ENCODE measurements at places on chromosomes 7 and 10.

DNA sequence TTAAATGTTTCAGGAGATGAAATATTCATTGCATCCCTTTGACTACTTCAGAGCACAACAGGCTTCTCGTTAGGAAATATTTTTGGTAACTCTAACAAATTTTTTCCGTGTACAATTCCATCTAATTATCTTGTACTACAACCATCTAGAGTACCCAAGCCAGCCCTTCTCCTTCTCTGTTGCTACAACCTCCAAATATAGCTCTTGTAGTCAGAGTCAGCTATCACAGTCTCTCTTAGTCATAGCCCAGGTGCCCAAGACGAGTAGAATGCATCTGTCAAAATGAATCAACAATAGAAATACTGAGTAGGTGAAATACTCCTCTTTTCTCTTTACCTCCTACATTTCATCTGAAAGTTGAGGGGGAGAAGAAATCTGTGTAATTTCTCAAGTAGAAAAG lies 74.0 kb downstream of the INHBA start:
- no peak for DNase-seq

DNA sequence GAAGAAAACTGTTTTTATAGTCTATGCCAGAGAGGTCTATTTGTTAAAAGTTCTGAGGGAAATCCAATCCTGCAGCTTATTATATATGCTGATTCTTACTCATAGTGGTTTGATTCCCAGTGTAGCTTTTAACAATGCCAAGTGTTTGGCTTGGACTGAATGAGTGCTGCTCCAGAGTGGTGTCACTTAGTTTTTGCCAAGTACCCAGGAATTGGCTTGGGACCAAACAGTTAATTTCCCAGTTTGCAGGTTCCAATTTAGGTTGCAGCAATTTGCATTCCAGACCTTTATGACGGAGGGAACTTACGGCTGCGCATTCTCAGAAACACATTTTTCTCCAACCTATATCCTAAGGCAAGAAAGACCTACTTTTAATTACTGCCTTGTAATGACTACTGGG lies 32.4 kb downstream of the NSUN6 start:
- no peak for DNase-seq

DNA sequence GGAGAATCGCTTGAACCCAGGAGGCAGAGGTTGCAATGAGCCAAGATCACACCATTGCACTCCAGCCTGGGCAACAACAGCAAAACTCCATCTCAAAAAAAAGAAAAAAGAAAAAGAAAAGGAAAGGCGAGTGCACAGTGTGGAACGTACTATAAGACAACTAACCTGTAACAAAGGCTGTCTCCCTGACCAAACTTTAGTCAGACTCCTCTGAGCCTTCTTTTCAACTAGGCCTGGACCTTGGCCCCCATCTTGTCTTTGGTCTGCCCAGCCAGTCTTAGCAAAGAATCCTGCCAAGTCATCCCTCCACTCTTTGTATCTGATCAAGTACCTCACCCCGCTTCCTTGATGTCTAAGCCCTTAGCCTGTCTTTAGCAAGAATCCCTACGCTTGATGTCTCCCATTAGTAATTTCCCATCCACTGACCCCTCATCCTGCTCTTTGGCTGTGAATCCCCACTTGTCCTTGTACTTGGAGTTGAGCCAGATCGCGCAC lies 68.9 kb upstream of the KDM7A start:
- DNase-seq, result no peak

DNA sequence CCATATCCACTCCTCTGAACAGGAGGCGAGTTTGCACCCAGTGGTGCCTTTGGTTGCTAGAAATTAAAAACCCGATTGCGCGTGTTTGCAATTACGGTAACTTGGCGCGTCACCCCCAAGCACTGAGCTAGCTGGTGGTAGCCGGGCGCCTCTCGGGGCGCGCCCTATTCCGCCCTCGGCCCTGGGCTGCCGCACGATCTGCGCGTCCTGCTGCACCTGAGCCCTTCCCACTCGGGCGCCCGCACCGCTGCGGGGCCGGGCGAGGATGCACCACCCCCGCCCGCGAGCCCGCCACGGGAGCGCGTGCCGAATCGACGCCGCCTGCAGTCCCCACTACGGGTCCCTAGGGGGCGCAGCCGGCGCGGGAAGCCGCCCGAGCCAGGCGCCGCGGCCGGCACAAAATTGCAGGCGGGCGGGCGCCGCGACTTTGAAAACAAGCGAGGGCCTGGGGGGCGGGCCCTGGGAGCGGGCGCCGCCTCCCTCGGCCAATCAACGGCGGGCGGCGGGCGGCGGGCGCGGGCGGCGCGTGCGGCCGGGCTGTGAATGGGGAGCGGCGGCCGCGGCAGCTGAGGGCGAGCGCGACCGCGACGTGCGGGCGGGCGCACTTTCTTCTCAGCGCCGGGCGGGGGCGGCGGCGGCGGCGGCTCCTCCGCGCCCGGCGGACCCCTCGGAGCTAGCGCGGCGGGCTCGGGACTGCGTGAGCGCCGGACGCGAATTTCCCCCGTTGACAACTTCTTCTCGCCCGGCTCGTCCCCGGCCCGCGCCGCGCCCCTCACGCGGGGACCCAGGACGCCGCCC lies at the start of gene SDK1:
TSS of gene SDK1 (plus strand) at position 602 of the 798 bp plus-strand sequence. CDS start 335 bp downstream, outside the sequence.
- DNase-seq, result peak; percentile 98

- DNase-seq, result no peak
Observed at GRCh38 chr10:34432589-34432988, 382.5 kb downstream of the PARD3 start.

- DNase-seq, result no peak
Observed at GRCh38 chr7:70189776-70190175, 591.5 kb downstream of the AUTS2 start.

DNA sequence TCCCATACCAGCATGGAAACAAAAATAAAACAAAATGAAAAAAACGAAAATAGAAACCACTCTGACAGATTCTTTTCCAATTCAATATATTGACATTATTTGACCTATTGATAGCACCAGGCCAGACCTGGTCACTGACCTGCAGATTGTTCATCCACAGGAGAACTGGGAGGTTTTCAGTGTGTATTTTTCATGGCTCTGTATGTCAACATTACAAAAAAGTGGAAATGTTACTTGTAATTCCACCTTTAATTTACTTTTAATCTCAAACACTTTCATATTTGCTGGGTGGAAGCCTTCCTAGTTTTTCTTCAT lies 2.9 kb downstream of the HKDC1 start:
- DNase-seq, result no peak

- no peak for DNase-seq
Observed at GRCh38 chr10:75335983-75336382, 65.6 kb downstream of the ZNF503 start.

GRCh38 chr7:85664341-85664740 lies 477.5 kb upstream of the SEMA3D start:
- no peak for DNase-seq

DNA sequence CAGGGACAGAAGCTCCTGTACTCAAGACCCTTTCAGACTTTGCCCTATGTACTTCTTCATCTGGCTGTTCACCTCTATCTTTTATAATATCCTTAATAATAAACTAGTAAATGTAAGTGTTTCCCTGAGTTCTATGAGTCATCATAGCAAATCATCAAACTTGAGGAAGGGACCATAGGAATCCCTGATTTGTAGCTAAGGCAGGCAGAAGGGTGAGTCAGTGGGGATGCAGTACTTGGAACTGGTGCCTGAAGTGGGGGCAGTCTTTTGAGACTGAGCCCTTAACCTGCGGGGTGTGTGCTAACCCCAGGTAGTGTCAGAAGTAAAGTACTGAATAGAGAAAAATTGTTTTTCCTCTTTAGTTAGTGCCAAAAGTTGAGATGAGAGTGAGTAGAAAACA lies 6.2 kb upstream of the TMEM243 start:
- no peak for DNase-seq

DNA sequence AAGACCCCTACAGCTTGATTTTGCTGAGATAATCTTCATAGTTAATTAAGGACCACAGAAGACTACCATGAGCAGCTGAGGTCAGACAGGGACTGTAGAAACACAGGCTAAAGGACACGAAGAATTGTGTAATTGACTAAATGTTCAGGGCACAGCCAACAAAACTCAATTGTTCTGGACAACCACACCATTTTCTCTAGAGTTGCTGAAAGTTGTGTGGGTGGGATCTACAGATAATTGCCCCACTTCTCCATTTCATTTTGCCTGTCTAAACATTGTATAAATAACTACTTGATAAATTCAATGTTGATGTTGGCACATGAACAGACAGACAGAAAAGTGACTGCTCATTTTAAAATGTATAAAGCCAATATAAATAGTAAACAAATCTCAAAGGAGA lies 39.0 kb upstream of the SLC16A12 start:
- DNase-seq, result no peak

GRCh38 chr7:87512906-87513305 lies 37.4 kb upstream of the ABCB4 start:
- no peak for DNase-seq

DNA sequence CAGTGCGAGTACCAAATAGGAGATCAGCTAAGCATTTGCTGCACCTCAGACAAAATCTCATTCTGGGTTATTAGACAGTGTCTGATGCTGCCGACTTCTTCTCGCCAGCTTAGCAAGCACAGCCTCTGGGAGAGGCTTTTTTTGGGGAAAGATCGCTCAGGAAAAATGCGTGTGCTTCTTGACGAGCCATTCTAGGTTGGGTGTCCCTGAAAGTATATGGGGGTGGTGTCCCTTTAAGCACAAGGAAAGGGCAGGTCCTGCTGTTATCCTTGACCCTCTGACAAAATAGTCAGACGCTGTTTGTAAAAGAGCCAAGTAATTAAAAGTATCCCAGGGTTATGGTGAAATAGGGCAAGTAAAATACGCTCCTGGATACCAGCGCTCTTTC lies 540.1 kb upstream of the FZD8 start:
- no peak for DNase-seq

DNA sequence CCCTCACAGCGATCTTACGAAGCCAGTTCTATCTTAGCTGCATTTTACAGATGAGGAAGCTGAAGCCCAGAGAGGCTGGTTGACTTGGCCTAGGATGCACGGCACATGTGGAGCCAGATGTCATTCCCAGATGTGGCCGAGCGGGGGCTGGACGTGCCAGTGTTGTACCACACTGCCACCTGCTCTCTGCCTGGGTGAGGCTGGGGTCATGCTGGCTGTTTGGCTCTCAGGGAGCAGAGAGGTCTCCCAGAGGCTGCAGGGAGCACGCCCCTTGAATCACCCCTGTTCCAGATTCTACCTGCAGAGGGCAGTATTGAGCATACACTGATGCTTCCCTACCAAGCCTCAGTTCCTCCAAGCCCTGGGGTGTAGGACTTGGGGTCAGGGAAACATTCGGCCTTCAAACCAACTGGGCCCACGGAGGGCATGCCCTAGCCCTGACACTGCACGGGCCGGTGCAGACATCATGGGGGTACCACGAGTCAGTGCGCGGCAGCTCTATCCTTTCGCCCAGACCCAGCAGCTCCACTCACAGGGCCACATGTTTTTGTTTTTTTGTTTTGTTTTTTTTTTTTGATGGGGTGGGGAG lies 3.8 kb upstream of the GTF2IRD1 start:
- DNase-seq, result peak; percentile 63

DNA sequence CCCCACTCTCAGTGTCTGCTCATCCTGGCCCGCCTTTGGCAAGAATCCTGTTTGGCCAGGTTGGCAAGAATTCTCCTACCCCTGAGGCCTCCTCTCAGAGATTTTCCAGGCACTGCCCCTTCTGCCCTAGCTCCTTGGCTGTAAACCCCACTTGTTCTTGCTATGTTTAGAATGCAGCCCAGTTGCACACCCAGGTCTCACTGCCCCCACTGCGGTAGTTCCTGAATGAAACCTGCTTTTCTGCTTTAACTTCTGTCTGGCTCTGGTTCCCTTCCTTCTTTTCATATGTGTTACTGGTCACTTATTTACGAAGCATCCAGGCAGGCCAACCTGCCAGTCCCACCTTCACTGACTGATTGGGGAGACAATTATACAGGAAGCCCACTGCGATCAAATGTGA lies 576.9 kb downstream of the GLRX3 start:
- DNase-seq, result no peak

DNA sequence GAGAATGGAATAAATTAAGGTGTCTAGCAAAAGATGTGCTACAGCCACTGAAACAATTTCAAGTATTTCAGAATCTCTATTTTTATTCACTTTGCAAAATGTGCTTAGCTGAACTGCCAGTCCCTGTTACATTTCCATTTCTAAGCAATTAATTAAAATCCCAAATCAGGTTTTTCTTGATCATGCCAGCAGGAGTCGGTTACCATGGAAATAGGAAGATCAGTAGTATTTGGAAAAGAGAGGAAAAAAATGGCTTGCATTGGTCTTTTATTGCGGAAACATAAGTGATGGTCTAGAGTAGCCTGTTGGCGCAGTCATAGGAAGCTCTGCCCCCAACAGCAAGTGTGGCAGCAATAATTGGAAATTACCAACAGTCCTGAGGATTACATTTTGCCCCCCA lies 867.1 kb downstream of the GATA3 start:
- no peak for DNase-seq

DNA sequence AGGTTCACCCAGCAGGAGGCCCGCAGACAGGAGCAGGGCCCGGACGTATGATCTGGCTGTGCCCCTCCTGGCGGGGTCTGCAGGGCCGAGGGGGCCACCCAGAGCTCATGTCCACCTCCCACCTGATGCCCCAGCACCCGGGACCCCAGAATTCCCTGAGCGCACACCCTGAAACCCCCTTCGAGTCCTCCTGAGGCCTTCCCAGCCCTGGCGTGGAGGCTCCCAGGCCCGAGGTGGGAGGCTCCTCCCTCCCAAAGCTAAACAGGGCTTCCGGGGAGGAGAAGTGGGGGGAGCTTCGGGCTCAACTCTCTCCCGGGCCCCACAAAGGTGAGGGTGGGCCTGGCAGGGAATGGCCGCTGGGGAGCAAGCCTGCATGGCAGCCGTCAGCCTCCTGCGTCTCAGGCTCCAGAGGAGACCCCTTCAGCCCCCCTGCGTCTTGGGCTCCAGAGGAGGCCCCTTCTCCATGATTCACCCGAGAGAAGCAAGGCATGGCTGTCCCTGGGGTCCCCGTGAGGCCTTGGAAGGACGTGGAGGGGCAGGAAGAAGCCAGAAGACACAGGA lies 30.2 kb downstream of the MICALL2 start:
- no peak for DNase-seq

- no peak for DNase-seq
Observed at GRCh38 chr10:123726836-123727235, 60.7 kb downstream of the GPR26 start.

GRCh38 chr7:29140873-29141468 lies 5.4 kb downstream of the CPVL start:
- no peak for DNase-seq

DNA sequence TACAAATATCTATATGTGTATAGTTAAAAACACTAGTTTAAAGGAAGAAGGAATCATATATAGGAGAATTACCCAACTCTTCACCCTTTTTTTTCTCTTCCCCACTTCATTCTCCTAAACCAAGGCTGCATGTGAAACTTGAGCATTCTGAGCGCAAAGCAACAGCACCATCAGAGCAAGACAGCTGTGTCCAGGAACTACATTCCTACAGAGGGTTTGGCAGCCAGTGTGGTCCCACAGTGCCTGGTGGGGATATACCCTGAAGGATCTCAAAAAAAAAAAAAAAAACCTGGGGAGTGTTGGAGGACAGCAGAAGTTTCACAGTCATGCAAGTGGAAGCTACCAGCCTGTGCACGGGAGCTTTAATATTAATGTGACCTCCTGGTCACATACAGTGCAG lies 310.4 kb downstream of the CTNNA3 start:
- DNase-seq, result no peak

GRCh38 chr10:48777110-48777509 lies 92.4 kb downstream of the WDFY4 start:
- no peak for DNase-seq
